ENCODE measurements at places on chromosomes 4 and X.

GRCh38 chr4:184287697-184288255, 70.1 kb upstream of the ENPP6 start:
- peak; percentile 76 for DNase-seq

GRCh38 chrX:24594501-24594900, 52.6 kb downstream of the PCYT1B start:
- no peak for DNase-seq

GRCh38 chr4:114132830-114133229, 153.4 kb upstream of the ARSJ start:
- DNase-seq = peak; percentile 14

- DNase-seq = no peak
Observed at GRCh38 chrX:140933874-140934655, 68.3 kb upstream of the SPANXB1 start.

- peak; percentile 50 for DNase-seq
Observed at GRCh38 chr4:80112236-80112635, 39.2 kb upstream of the ANTXR2 start.

- peak; percentile 34 for DNase-seq
Observed at GRCh38 chrX:101530944-101531343, 19.4 kb upstream of the ARMCX1 start.

DNA sequence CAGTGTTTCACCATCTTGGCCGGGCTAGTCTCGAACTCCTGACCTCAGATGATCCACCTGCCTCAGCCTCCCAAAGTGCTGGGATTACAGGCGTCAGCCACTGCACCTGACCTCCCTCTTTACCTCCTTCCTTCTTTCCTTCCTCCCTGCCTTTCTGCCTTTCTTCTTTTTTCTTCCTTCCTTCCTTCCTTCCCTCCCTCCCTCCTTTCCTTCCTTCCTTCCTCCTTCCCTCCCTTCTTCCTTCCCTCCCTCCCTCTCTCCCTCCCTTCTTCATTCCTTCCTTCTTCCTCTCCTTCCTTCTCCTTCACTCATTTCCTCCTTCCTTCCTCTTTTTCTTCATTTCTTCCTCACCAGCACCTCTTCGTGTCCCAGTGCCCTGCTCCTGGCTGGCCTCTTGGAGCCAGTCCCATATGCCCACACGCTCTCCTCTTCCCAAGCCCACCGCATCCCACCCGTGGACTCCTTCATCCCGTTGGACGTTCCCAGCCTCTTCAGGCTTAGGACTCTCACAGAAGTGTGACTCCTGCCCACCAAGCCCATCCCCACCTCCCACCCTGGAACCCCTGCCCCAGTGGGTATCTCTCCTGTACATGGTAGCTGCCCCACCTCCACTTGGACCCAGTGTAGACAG, 22.6 kb downstream of the CSF2RA start:
- DNase-seq = no peak

GRCh38 chr4:89299153-89299791, 8.3 kb downstream of the GPRIN3 start:
- DNase-seq = no peak

GRCh38 chrX:49840679-49841078, 11.6 kb downstream of the PAGE4 start:
- DNase-seq = peak; percentile 52

GRCh38 chr4:75180217-75180616, 247.3 kb downstream of the PARM1 start:
- DNase-seq = no peak

DNA sequence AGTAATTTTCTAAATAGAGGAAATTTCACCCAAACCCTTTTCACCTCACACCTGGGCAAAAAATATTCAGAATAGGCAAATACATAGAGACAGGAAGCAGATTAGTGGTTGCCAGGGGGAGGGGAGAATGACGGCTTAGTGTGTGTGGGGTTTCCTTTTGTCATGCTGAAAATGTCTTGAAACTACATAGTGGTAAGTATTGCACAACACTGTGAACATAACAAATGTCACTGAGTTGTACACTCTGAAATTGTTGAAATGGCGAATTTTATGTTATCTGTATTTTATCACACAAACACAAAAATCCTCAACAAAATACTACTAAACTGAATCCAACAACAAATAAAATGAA, 60.7 kb upstream of the PLAC1 start:
- peak; percentile 66 for DNase-seq

DNA sequence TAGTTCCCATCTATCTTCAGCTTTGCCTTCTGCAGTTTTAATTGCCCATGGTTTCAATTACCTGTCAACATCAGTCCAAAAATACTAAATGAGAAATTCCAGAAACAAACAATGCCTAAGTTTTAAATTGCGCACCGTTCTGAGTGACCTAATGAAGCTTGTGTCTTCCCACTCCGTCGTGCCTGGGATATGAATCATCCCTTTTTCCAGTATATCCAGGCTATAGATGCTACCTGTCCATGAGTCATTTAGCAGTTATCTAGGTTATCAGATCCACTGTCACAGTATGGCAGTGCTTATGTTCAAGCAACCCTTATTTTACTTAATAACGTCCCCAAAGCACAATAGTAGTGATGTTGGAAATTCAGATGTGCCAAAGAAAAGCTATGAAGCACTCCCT, 363.6 kb upstream of the FAM241A start:
- no peak for DNase-seq

DNA sequence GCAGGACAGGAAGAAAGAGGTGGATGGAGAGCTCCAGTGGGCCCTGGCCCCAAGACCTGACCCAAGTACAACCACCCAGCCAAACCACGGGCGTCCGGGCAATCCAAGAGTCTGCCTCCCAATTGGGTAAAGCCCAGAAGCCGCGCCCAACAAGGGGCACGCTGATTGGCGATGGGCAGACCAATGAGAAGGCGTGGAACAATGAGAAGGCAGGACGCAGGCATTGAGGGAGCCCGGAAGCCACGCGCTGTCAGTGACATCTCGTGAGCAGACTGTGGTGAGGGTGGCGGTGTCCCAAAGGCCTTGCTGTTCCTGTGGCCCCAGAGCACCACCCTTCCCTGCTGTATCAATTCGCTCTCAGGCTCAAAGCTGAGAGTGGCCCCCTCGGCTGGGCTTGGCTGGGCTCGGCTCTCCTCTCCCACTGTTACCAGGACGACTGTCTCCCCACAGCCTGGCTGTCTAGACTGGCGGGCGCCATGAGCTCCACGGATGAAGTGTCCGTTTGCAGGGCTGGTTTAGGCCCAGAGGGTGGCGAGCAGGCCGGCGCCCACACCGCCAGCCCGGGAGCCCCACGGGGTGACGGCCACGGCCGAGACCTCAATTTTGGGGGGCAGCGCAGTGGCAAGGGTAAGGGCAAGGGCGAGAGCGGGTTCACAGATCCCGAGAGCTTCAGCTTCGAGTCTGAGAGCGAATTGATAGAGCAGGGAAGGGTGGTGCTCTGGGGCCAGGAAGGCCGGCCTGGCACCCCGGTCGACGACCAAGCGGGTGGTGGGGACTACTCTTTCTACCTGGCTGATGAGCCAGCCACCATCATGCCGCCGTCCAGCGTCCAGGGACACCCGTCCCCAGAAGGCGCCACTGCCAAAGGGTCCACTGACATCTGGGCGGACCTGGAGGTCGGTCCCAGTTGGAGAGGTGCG, at the start of gene LOC101059915:
Gene LOC101059915, plus strand, starts transcription at position 219 of the 920 bp plus-strand sequence.
- DNase-seq = no peak

DNA sequence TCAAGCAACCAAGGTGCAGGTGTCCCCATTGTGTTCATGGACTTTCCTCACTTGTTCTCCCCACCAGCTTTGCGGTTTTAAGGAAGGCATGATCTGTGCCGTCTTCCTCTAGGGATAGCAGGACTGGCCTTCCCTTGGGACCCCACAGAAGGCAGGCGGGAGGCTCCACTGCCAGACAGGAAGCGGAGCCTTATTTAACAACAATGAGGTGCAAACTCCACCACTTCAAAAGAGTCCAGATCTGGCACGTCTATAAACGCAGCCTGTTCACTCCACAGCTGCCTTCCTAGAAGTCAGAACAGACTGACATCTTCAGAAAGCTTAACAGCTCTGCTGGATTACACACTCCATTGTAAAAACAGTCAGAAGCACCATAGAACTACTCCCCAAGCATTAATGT, 1.7 kb upstream of the GPR143 start:
- peak; percentile 26 for DNase-seq

- no peak for DNase-seq
Observed at GRCh38 chr4:92872604-92873003, 568.8 kb downstream of the GRID2 start.

DNA sequence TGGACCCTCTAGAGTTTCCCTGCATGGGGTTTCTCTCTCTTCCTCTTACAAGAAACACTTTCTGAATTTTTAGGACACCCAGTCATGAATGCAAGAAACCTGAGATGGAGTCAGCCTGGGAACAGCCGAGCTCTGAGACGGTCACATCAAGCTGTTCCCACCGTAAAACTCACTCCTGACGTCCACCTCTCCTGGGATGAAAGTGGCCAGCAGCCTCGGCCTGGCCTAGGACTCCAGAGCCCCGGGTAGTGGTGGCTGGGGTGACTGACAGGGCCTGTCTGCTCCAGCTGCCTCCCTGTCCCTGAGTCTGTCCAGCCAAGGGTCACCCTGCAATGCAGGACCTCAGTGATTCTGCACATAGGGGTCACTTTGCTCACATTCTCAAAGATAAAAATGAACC, 217.8 kb downstream of the SHOX start:
- no peak for DNase-seq
